Naive B cell (primary cell): ENCODE measurements at places on chromosomes 16 and 17.
A peak's percentile ranks its signal among the peaks of the same experiment; 100 is the strongest.

GRCh38 chr17:34727601-34728000 lies 148.2 kb downstream of the TMEM132E start:
- no peak for DNase-seq
- H3K4me1 ChIP-seq = no peaks in the 10 kb centered on the region
- no peak overlapping the region for H3K4me3 ChIP-seq
- no peak overlapping the region for H3K27ac ChIP-seq

DNA sequence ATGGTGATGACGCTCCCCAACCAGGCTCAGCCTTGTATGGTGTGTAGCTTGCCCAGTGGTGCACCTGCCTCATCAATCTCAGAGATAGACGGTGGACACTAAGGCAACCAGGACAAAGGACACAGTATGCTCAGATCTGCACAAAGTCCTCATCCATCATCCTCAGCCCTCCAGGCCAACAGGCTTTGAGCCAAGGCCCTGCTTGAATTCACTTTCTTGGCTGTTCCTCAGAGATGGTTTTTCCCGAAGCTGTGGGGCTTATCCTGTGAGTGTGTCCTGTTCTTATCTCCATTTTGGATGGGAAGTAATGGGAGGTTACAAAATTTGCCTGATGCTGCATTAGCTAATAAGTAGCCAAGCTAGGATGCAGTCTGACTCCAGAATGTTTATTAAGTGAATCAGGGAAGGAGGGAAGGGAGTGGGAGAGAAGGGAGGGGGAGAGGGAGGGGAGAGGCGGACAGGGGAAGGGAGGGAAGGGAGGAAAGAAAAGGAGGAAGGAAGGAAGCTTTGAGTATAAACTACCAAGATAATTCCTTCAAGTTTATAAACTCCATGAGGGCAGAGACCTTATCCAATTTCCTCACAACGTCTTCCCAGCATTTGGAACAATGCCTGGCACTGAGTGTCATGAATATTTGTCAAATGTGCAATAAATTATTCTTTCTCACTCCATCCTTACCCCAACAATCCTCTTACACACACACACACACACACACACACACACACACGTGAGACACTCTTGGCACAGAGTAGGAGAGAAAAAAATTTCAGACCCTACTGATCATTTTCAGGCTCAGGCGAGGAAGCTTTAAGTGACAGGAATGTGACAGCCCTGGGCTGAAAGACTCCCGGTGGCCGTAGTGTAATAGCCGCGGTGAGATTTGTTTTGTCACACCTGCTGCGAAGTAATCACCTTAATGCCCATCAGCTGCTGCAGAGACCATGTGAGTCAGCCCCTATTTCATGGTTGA lies 84.3 kb downstream of the BMERB1 start:
- no peaks in the 10 kb centered on the region for H3K36me3 ChIP-seq
- DNase-seq = no peak
- H3K27ac ChIP-seq = no peak overlapping the region
- no peak overlapping the region for H3K4me3 ChIP-seq
- H3K4me1 ChIP-seq = peaks cover 8% of the 10 kb centered on the region

GRCh38 chr16:50281391-50282009 lies 15.1 kb downstream of the ADCY7 start:
- H3K27ac ChIP-seq = peak overlapping the region; percentile 99
- no peak for DNase-seq
- no peaks in the 10 kb centered on the region for H3K27me3 ChIP-seq
- H3K36me3 ChIP-seq = peaks cover 9% of the 10 kb centered on the region
- peak overlapping the region; percentile 81 for H3K4me3 ChIP-seq

DNA sequence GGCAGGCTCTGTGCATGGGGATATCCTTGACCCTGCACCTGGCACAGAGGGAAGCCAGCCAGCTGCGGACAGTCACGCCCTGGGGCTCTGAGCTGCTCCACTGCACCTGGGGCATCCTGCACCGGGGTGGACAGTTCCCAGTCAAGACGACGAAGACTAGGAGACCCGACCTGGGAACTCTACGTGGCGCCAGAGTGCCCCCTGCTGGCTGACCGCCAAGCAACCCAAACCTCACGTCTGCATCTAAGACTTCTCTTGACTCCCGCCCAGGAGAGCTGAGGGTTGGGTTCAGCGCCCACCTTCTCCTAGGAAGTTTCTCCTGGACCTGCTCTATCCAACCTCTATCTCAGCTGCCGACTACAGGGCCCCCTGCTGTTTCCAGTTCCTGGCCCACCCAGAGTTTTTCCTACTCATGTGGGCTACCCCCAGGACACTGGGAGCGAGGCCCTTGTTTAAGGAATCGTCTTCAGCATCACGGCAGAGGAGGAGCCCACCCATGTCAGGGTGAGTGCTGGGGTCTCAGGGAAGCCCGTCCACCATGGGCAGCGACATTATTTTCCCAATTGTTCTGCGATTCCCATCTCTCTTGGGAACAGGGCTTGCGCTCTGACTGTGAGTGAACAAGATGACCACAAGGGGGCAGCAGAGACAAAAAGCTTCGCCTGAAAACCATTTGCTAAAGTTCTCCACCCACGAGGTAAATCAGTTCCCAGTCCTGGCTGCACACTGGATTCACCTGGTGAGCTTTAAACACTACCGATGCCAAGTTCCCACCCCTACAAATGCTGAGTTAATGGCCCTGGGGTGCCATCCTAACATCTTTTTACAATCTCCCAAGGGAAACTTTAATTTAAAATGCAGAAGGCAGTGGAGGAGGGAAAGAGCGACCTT lies 29.3 kb downstream of the TLE7 start:
- H3K4me1 ChIP-seq = peaks cover 16% of the 10 kb centered on the region
- peaks cover 59% of the 10 kb centered on the region for H3K27me3 ChIP-seq
- H3K36me3 ChIP-seq = no peaks in the 10 kb centered on the region
- no peak overlapping the region for H3K27ac ChIP-seq
- peak; percentile 55 for DNase-seq

- DNase-seq = no peak
- no peaks in the 10 kb centered on the region for H3K4me1 ChIP-seq
- no peaks in the 10 kb centered on the region for H3K27me3 ChIP-seq
- H3K36me3 ChIP-seq = no peaks in the 10 kb centered on the region
Measured at GRCh38 chr17:80064696-80065095, 28.3 kb downstream of the CCDC40 start.

GRCh38 chr16:66081775-66082366 lies 284.6 kb upstream of the CDH5 start:
- H3K4me3 ChIP-seq = no peak overlapping the region
- DNase-seq = no peak
- peaks cover 4% of the 10 kb centered on the region for H3K27me3 ChIP-seq
- H3K36me3 ChIP-seq = no peaks in the 10 kb centered on the region
- H3K27ac ChIP-seq = no peak overlapping the region

DNA sequence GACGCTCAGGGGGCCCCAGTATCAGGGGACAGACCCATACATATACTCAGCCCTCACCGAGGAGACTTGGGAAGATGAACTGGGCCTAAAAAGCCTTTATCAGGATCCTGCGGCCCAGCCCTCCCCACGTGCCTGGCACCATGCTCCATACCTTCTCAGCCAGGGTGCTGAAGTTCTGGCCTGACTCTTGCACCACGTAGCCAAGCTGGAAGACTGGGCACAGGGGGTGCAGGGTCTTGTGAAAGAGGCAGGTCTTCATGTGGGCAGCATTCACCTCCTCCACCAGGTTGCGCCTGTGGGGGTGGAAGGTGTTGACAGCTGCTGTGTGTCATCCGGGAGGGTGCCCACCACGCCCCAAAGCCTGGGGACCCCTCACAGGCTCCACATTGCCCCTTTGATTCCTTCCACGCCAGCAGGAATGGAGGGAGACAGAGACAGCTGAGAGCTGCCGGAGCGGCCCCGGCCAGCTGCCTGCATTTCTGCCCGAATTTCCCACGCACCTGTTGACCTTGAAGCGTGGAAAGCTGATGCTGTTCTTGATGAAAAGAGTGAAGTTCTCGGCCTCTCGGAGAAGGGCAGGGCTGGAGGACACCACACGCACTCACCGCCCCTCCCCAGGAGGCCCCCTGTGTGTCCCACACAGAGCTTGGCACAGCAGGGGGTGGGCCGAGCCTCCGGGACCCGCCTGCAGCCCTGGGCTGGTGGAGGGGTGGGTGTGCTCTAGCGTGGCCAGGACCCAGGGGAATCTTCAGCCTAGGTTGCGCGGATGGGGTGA lies 10.4 kb upstream of the CAMKK1 start:
- H3K27ac ChIP-seq = peak overlapping the region; percentile 16
- no peak overlapping the region for H3K4me3 ChIP-seq
- H3K36me3 ChIP-seq = peaks cover 5% of the 10 kb centered on the region
- no peak for DNase-seq
- peaks cover 24% of the 10 kb centered on the region for H3K4me1 ChIP-seq

- DNase-seq = no peak
- H3K4me1 ChIP-seq = no peaks in the 10 kb centered on the region
- no peak overlapping the region for H3K4me3 ChIP-seq
- no peaks in the 10 kb centered on the region for H3K36me3 ChIP-seq
- no peak overlapping the region for H3K27ac ChIP-seq
Measured at GRCh38 chr16:63239065-63239570, 1202.9 kb upstream of the CDH8 start.

DNA sequence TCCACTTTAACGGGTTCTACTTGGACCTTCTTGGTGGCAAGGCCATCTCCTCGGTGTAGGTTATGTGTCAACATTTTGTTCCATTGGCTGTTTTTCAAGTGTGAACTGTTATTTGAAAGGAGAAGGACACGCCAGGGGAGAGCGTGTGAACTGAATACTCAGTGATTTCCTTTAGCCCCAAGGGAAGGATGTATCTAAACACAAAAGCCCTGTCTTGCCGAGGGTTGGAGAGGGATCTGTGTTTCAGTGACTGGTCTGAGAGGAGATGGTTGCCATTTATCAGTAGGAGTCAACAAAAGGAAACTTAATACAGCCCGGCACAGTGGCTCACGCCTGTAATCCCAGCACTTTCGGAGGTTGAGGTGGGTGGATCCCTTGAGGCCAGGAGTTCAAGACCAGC lies 50.0 kb downstream of the USP10 start:
- H3K27ac ChIP-seq = peak overlapping the region; percentile 44
- no peak for DNase-seq
- peaks cover 49% of the 10 kb centered on the region for H3K4me1 ChIP-seq

- no peaks in the 10 kb centered on the region for H3K4me1 ChIP-seq
- no peak overlapping the region for H3K4me3 ChIP-seq
- H3K27ac ChIP-seq = no peak overlapping the region
- no peaks in the 10 kb centered on the region for H3K27me3 ChIP-seq
Measured at GRCh38 chr17:13395862-13396261, 205.9 kb downstream of the HS3ST3A1 start.

GRCh38 chr17:42132941-42133340 lies 10.3 kb downstream of the HSPB9 start:
- peak overlapping the region; percentile 80 for H3K4me3 ChIP-seq
- DNase-seq = no peak
- H3K27ac ChIP-seq = peak overlapping the region; percentile 95

- H3K27ac ChIP-seq = no peak overlapping the region
- H3K4me1 ChIP-seq = peaks cover 6% of the 10 kb centered on the region
- H3K36me3 ChIP-seq = no peaks in the 10 kb centered on the region
Measured at GRCh38 chr16:17607075-17607509, 136.3 kb upstream of the XYLT1 start.

- H3K27me3 ChIP-seq = no peaks in the 10 kb centered on the region
- no peak for DNase-seq
- no peaks in the 10 kb centered on the region for H3K36me3 ChIP-seq
- H3K27ac ChIP-seq = no peak overlapping the region
- no peak overlapping the region for H3K4me3 ChIP-seq
Measured at GRCh38 chr17:80836971-80837481, 154.6 kb upstream of the CHMP6 start.

DNA sequence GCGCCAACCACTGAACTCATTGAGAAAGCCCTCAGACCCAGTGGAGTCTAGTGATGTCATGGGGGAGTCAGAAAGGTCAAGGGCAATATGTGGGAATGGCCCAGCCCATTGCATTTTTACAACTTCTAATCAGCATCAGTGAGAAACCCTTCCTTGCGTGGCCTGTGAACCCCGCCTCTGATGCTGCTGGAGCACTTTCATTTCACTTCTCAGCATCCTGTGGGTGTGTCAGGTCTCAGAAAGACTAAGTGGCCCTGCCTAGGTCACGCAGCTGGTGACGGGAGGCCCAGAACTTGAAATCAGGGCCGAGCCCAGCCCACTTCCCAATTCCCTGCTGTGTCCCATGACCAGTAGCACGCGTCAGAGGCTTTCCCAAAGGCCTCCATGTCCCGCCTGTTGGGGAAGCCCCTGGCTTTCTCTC lies 6.1 kb downstream of the DNAI2 start:
- H3K4me3 ChIP-seq = no peak overlapping the region
- DNase-seq = no peak
- no peak overlapping the region for H3K27ac ChIP-seq
- H3K36me3 ChIP-seq = no peaks in the 10 kb centered on the region
- no peaks in the 10 kb centered on the region for H3K27me3 ChIP-seq

DNA sequence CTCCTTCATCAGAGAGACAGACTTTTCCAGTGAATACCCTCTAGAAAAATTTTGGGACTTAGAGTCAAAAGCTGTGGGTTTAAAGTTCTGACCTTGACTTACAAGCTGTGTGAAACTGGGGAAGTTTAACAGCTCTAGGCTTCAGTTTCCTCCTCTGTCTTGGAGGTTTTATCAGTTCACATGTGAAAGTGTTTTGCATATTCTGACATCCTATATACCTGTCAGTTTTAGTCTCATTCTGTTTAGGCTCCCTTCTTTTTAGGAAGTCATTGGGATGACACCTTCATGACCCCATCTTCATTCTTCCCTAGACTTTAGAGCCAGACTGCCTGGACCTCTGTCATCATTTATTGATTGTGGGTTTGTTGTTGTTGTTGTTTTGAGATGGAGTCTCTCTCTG lies 44.4 kb downstream of the YPEL2 start:
- H3K4me3 ChIP-seq = no peak overlapping the region
- no peak for DNase-seq
- peak overlapping the region; percentile 33 for H3K27ac ChIP-seq

GRCh38 chr16:23245268-23245667 lies 56.8 kb upstream of the SCNN1B start:
- no peaks in the 10 kb centered on the region for H3K4me1 ChIP-seq
- H3K36me3 ChIP-seq = no peaks in the 10 kb centered on the region
- no peak overlapping the region for H3K4me3 ChIP-seq

DNA sequence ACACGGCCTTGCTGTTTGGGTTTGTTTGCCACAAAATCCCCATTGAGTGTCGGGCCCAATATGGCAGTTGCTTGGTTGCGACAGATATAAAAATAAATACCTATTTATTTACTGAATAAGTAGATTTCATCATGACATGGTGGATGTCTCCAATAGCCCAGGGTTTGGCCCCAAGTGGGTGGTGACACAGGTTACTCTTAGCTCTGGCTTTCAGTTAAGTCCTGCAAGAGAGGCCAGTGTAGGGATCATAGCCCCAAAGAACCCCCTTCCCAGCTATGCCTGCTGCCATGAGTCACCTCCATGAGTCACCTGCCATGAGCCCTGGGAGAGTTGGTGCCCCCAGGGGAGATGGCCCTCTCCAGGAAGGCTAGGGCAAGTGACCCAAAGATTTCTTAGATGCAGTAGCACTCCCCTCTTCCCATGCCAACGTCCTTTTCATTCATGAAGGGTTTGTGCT lies 78.7 kb upstream of the LGALS9 start:
- no peak overlapping the region for H3K27ac ChIP-seq
- H3K27me3 ChIP-seq = no peaks in the 10 kb centered on the region
- H3K4me3 ChIP-seq = no peak overlapping the region
- DNase-seq = no peak
- peaks cover 12% of the 10 kb centered on the region for H3K4me1 ChIP-seq
- H3K36me3 ChIP-seq = peaks cover 10% of the 10 kb centered on the region

GRCh38 chr17:6496640-6497441 lies 52.6 kb downstream of the PIMREG start:
- H3K27me3 ChIP-seq = no peaks in the 10 kb centered on the region
- no peaks in the 10 kb centered on the region for H3K36me3 ChIP-seq
- peak overlapping the region; percentile 43 for H3K4me3 ChIP-seq
